ENCODE measurements at places on chromosomes 6 and 20.

DNA sequence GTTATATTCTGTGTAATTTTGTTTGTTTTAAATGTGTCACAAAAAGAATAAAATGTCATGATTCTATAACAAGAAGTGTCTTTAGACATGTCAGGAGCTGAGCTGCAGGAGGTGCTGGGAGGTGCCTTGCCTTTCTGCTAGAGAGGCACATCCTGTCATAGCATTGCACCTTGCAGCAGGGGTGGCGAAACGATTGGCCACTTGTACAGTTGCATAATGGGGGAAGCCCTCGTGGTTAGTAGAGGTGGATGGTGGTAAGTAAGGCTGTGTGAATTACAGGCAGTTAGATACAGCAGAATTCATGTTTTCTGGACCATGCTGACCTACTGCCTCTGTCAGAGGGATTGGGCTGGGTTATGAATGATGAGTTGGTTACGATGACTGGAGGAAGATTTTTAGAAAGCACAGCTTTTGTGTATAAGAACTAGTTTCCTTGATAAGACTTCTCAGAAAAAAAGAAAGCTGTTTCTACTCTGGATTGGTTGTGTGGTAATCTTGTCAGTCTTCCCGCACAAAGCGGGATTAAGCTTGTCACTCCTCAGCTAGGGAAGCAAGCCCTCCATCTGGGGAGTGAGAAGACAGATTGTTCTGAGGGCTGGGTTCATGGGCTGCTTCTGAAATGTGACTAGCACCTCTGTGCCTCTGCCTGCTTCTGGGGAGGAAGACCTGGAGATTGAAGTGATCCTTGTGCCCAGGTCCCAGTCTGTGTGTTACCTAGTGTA, 74.9 kb downstream of the FOXO3 start:
- DNase-seq = peak; percentile 11

GRCh38 chr6:35498422-35499067, 1.7 kb upstream of the TEAD3 start:
- DNase-seq = no peak

DNA sequence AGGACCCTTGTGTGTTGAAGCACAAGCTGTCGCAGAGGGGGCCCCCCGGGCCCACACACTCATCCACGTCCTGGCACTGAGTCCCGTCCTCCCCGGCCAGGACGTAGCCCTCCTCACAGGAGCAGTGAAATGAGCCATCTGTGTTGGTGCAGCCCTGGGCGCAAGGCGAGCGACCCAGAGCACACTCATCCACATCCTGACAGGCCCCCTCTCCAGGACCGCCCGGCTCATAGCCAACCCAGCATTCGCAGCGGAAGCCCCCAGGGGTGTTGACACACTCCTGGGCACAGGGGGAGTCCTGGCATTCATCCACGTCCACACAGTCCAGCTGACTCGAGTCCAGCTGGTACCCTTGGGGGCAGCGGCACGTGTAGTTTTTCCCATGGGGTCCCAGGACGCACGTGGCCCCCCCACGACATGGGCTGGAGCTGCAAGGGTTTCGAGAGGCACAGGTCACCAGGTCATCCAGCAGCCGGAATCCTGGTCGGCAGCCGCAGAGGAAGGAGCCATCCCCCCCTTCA, 1.2 kb downstream of the CD93 start:
- no peak for DNase-seq

- DNase-seq = no peak
Measured at GRCh38 chr6:89518352-89519055, 85.6 kb downstream of the ANKRD6 start.

GRCh38 chr6:13466304-13467215, 20.8 kb downstream of the GFOD1 start:
- DNase-seq = peak; percentile 53

DNA sequence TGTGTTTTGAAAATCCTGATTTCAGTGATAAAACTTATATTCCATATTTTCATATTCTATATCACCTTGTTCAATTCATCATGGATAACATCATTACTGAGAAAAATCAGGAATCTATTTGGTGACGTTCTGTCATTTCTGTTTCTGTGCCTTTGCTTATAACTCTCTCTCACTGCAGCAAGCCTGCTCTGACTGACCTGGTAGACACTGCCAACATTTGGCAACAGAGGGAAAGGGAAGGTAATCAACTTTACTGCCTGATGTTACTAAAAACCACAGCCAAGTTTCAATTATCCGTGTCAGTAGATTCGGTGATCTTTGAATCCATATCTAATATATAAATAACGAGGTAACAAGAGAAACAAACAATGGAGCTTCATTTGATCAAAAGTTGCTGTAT, 501.9 kb downstream of the LMBRD1 start:
- DNase-seq = no peak

- DNase-seq = no peak
Measured at GRCh38 chr6:168373389-168373788, 53.8 kb upstream of the DACT2 start.

- DNase-seq = no peak
Measured at GRCh38 chr20:58712806-58713731, 20.5 kb downstream of the NPEPL1 start.

DNA sequence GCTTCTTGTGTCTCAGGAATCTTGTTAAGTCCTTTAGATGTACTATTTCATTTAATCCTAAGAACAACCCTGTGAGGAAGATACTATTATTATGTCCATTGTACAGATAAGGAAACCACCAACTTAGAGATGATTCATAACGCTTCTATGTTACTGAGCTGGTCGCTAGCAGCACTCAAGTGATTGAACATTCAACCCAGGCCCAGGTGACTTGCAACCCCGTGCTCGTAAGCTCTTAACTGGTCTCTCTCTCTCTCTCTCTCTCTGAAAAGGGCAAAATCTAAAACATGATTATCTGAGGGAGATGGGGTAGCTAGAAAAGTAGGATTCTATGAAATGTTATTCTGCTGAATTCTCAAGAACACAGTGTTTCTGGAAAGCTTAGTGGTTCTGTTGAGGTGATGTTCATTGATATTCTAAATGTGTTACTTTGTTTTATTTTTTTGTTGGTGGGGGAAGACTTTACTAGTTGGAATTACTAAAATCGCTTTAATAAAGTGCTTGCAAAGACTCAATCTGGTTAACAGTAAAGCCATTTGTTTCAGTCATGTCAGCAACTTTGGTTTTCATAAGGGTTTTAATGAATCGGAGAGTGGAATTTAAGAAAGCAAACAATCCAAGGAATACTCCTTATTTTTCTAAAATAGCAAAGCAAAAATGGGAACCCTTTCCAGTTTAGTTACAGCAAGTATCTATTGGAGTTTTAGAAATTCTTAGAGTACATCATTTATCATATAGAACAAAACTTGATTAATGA, 265.0 kb upstream of the TAB2 start:
- no peak for DNase-seq

DNA sequence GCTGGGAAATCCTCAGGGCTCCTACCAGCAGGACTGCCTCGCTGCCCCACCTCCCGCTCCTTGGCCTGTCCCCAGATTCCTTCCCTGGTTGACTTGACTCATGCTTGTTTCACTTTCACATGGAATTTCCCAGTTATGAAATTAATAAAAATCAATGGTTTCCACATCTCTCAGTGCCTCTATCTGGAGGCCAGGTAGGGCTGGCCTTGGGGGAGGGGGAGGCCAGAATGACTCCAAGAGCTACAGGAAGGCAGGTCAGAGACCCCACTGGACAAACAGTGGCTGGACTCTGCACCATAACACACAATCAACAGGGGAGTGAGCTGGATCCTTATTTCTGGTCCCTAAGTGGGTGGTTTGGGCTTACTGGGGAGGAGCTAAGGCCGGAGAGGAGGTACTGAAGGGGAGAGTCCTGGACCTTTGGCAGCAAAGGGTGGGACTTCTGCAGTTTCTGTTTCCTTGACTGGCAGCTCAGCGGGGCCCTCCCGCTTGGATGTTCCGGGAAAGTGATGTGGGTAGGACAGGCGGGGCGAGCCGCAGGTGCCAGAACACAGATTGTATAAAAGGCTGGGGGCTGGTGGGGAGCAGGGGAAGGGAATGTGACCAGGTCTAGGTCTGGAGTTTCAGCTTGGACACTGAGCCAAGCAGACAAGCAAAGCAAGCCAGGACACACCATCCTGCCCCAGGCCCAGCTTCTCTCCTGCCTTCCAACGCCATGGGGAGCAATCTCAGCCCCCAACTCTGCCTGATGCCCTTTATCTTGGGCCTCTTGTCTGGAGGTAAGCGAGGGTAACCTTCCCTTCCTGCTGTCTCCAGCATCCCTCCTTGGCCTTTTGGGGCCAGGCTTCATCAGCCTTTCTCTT, at the start of gene CFB:
Gene CFB, plus strand, starts transcription at position 589 of the 863 bp plus-strand sequence. Its CDS starts 127 bp downstream, at position 716.
- no peak for DNase-seq

DNA sequence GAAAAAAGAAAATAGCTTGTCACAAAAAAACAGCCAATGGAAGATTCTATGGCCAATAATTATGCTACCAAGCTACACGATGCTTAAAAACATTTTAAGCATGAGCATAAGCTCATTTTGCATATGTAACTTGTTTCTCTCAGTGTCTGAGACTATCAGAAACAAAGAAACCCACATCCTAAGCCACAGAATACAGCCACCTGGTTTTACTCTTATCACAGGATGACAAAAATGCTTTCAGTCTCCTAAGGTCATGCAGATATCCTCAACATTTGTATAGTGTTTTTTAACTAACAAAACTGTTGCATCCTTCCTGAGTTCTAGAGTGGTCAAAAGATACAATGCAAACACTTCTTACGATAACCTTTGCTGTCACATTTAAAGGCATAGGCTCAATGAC, 172.1 kb upstream of the RUNX2 start:
- no peak for DNase-seq

Measured in stimulated activated CD4-positive, alpha-beta T cell treated with anti-CD3 and anti-CD28 coated beads, Interleukin-4, amount 100 ng/mL, for 48 hours (primary cell).